ENCODE measurements at places on chromosomes 3 and 15. TPM values are rescaled to one million over a fixed set of nuclear protein-coding genes. Genes with fewer than 3 reads are reported as not detected.

Gene HRG
- not detected for total RNA-seq

Gene STRIT1
- total RNA-seq = not detected

Gene ZMYND10
- 3.3 TPM for total RNA-seq

Gene CFAP100
- total RNA-seq = 1.3 TPM

Gene CCR8
- total RNA-seq = not detected

Gene ATP2B2
- total RNA-seq = 428 TPM

Gene FEM1B
- 89.3 TPM for total RNA-seq
